NCI-H2171 (cell line): ENCODE measurements at places on chromosomes 1 and 21.
A peak's percentile ranks its signal among the peaks of the same experiment; 100 is the strongest.

DNA sequence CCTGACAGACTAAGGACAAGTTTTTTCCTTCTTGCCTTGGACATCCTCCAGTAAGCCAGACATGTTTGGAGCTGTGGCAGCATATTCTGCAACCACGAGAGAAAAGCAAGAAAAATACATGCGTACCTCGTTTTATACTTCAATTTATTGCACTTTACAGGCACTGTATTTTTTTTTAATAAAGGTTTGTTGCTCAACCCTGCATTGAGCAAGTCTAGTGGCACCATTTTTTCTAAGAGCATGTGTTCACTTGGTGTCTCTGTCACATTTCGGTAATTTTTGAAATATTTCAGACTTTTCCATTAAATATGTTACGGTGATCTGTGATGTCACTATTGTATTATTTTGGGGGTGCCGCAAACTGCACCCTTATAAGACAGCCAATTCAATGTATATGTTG, 2.1 kb upstream of the SSX2IP start:
- no peak for DNase-seq

DNA sequence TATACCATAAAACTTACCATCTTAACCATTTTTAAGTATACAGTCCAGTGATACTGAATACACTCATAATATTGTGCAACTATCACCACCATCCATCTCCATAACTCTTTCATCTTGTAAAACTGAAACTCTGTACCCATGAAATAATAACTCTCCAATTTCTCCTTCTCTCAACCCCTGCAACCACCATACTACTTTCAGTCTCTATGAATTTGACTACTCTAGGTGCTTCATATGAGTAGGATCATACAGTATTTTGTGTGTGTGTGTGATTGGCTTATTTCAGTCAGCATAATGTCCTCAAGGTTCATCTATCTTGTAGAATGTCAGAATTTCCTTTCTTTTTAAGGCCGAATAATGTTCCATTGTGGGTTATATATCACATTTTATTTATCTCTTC, 17.7 kb downstream of the NPHS2 start:
- DNase-seq = no peak

DNA sequence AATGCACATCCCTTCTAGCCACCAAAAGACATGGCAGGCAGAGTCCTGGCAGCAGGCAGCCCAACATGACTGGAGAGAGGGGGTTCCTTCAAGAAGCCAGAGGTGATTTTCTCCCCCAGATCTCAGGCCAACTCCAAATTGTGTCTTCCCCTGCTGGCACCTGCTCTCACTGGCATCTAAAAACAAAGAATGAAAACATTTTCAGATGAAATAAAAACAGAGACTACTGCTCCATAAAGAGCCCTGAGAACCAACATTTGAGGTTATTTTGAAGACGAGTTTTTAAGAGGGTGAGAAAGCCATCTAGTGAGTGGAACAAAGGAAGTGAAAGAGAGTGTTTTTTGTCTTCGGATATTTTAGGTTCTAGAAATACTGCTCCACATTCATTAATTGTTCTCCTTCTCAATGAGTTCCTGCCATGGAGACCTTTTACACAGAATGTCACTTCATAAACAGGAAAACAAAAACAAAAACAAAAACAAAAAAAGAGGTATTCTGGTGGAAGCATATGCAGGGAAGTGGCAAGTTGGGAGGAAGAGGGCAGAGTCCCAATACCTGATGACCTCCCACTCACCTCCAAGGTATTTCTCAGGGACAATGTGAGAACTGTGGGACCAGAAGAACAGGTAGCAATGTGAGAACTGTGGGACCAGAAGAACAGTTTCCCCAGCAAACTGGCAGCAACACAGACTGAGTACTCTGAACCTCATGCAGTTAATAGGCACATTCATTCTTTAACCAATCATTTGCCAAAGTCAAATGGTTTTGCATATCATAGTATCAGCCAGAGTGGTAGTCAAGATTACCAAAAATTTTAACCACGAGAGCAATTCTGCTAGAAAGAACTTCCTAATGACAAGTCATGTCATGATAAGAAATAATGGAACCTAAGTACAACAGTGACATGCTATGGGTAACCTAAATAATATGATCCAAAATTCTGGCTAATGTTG, 50.0 kb downstream of the KIAA0319L start:
- DNase-seq = no peak

- no peak for DNase-seq
These were observed 8.2 kb upstream of the DYRK1A start for GRCh38 chr21:37358397-37358796.

DNA sequence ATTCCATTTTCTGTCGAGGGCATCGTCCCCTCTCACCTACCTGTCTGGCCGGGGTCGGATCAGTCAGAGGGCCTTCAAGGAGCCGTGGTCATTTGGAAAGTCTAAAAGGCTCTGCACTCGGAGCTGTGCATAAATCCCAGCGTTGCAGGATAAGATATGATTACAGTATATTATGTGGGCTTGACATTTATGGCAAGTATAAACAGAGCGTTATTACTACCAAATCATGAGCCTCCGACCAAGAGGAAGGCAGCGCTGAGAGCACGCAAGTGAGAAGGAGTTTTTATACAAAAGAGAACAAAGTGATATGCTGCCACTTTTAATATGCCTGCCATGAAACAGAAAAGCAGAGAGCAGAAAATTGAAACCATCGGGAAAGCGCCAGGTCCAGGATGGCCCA, 419.4 kb upstream of the VAMP3 start:
- no peak for DNase-seq

- no peak for DNase-seq
These were observed 26.1 kb downstream of the CACNA1S start for GRCh38 chr1:201085902-201086735.

DNA sequence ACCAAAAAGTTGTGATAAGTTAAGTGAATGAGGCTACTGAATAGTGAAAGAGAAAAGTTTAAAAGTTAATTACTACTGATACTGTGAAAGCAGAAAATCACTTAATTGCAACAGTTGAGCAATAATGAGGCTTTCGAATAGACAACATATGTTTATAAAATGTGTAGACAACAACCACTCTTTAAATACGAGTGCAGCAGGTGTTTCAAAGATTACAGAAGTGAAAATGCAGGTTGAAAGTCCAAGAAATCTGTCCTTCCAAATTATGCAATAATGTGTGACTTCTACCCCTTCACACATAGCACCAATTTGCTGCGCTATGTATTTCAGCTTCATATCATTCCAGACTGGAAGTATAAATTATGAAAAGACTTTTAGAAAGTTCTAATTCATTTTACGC, 213.0 kb downstream of the COL24A1 start:
- no peak for DNase-seq

- DNase-seq = no peak
These were observed 41.7 kb downstream of the HUNK start for GRCh38 chr21:31914472-31914871.

DNA sequence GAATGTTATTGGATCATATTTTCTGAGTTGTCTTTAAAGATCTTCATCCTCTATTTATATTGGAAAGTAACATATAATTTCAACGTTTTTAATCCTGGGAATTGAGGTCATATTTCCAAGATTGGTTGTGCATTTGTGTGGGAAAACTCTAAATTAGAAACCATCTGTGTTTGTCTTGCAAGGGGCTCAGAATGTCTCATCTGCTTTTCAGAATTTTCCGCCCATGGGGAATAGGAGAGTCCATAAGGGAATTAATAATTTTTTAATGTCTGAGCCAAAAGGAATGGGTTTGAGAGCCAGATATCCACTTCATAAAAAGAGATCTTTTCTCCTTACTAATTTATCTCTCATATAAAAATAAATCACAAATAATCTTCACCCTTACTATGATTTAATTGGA, 84.8 kb upstream of the MAP1LC3C start:
- no peak for DNase-seq

- no peak for DNase-seq
These were observed 27.9 kb downstream of the ARHGEF16 start for GRCh38 chr1:3482378-3482849.

DNA sequence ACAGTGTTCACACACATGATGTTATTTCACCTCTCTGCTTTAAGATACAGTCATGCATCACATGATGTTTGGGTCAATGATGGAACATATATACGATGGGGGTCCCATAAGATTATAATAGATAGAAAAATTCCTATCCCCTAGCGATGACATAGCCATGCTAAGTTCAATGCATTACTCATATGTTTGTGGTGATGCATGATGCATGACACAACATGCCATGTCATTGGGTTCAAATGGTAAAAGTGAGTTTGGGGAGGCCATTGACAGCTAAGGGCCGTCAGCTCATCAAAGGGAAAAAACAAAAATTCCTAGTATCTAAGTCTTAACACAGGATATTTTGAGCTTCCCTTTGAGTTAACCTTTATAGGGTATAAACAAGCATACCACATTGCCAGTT, 73.6 kb downstream of the ATP1A1 start:
- no peak for DNase-seq

- DNase-seq = no peak
These were observed 43.0 kb downstream of the ATP6V1G3 start for GRCh38 chr1:198497326-198498102.

DNA sequence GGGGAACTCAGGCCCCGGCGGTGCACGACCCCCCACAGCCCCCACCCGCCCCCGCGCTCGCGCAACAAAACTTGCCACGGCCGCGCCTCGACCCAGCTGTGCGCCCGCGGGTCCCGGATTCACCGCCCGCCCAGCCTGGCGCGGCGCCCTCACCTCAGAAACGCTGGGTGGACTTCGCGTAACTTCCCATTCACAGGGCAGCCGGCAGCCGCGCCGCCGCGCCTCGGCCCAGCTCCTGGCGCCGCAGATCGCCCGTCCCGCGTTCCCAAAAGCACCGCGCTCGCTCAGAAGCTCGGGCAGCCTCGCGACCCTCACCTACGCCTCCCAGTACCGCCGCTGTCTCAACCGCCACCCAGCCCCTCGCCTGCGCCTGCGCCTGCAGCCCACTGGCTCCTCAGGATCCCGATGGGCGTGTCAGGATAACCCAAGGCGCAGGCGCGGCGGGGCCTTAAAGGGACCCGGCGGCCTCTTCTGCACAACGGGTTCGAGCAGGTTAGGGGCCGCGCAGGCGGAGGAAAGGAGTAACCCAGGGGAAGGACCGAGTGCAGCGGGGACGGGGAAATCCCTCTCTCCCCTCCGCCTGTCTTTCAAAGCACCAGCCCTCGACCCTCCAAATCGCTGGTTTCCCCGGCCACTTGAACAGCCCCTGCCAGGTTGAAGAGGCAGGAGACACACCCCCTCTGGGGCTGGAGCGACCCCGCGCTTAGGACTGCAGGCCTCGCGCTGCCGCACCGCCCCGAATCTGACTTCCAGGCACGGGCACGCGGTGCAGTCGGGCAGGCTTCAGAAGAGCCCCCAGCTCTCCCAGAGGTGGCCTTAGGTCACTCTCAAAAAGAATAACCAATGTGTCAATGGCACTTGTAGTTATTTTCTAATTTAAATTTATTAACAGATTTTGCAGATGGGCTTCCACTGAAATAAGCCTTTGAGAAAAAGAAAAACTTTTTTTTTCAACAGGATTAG, at the start of gene NBPF1:
TSS of gene NBPF1 (minus strand) at position 380 of the 963 bp plus-strand sequence.
- peak; percentile 100 for DNase-seq

GRCh38 chr1:36366091-36366661, 19.5 kb downstream of the STK40 start:
- DNase-seq = peak; percentile 99

DNA sequence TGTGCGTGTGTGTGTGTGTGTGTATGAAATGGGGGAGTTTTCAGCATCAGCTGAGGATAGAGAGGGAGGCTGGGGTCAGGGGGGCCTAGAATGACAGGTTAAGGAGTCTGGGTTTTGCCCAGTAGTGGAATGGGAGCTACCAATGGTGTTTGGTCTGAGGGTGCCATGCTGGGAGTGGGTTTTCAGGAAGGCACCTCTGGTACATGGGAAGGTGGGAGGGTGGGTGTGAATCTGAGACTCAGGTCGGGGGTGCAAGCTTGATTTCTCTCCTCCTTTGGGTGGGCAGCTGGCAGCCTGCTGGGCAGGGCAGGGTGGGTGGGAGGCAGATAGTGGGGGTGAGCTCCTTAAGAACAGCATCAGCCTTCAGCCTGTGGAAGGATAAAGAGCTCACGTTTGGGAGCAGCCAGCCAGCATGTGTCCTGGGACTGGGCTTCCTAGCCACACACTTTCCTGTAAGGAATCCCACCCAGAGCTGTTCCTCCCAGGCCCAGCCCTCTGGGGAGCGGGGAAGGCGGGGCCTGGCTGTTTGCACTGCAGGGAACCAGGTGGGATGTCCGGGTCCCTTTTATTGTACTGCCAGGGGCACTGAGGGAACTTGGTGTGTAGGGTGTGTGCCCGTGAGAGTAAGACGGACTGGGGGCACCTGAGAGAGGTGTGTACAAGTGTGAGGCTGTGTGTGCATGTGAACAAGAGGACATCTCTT, 152.8 kb downstream of the FOXD2 start:
- no peak for DNase-seq

DNA sequence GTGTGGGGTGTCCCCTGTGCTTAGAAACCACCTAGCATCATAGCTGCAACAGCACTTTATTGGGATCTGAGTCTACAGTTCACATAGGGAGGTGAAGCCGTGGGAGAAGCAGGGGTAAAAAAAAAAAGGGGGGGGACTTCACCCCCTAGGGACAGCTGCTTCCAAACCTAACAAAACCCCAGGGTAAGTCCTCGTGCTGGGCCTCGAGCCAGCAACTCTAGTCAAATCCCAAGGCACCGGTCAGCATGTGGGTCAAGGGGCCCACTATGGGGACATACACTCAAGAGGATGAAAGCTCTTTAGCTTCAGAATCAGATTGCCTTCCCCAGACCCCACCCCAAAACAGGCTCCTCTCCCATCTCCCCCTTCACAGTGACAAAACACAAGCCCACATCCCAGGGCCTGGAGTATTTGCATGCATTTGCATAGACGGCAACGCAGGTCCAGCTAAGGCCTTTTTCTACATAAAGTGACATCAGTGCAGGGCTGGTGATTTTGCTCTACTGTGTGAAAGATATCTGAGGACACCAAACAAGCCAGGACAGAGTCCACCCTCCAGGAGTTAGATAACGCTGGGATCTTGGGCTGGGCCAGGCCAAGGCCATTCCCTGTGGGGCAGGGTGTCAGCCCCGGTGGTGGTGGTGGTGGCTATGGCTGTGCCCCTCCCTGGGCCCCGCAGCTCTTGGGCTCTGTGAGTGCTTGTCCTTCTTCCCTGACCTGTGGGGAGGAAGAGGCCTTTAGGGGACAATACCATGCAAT, 8.1 kb upstream of the PMVK start:
- DNase-seq = no peak

- DNase-seq = no peak
These were observed 67.6 kb downstream of the RASAL2 start for GRCh38 chr1:178161516-178161915.

- no peak for DNase-seq
These were observed 55.7 kb upstream of the UBE2U start for GRCh38 chr1:64147759-64148158.

GRCh38 chr21:21137986-21138385, 139.8 kb downstream of the NCAM2 start:
- no peak for DNase-seq

GRCh38 chr1:151327903-151328674, 873 bp upstream of the PI4KB start:
- no peak for DNase-seq

DNA sequence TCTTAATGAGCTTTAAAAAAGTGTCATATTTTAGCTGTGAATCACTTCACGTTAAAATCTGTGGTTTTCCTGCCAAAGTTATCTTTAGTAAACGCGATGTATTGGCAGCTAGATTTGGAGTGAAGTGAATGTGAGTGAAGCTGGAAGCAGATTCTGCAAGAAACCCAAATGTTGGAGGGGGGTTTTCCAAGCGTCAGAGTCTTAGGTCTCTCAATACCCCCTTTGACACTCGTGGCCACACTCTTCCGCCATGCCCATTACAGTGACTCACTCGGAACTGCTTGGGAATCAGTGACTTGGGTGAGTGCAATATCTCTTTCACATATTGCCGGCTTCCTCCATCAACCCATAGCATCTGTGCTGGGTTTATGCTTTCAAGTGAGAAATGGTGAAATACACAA, 17.5 kb downstream of the B3GALT5 start:
- DNase-seq = no peak

GRCh38 chr1:204073837-204074273, 940 bp downstream of the SOX13 start:
- DNase-seq = no peak
